ENCODE measurements at places on chromosomes 6 and 20. TPM values are rescaled to one million over a fixed set of nuclear protein-coding genes. Genes with fewer than 3 reads are reported as not detected.

PRPH2 gene
- total RNA-seq: 2.8 TPM

KHDC1 gene
- total RNA-seq: 1.2 TPM

DNA sequence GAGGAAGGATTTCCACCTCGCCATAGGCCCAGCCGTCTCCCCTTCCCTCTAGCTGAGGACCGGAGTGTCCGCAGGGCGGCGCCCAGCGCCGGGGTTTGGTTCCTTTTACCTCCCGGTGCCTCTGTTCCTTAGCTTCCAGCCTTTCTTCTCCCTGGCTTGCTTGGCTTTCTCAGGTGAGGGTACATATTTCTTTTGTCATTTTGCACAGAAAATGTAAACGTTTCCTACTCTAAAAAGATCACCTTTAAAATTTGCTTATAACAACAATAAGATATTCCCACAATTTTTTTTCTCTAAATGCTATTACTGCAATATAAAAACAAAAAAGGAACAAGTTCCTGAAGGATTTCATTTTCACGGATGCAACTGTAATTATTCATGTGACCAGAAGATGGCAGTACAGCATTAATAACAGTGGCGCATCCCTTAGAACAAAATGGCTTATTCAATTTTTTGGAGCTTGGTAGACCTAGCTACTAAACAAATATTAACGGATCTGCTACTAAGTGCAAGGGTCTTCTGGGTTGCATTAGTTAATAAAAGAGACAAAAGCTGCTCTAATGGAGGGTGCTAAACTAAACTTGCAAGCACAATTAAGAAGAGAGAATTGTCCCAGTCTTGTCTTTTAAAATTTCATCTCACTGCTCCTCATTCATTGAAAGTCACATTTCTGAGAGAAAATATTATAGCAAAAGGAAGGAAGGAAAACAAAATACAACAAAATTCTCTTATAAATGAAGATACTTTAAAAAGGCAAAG is 172.9 kb downstream of the ADGRG6 start:
- DNase-seq: peak; percentile 48

- DNase-seq: no peak
These were observed 40.1 kb upstream of the GMDS start for GRCh38 chr6:2285510-2285909.

- DNase-seq: no peak
These were observed 60.6 kb downstream of the TIAM2 start for GRCh38 chr6:155055729-155056128.

GRCh38 chr20:53517146-53517545 is 76.5 kb downstream of the ZNF217 start:
- DNase-seq: no peak

GRCh38 chr6:162701551-162701950 is 26.0 kb downstream of the PRKN start:
- no peak for DNase-seq

CALHM4 gene
- 0.79 TPM for total RNA-seq

GRCh38 chr20:4324611-4325243 is 309.4 kb upstream of the RNF24 start:
- no peak for DNase-seq

PACSIN1 gene
- total RNA-seq: not detected

POM121L2 gene
- not detected for total RNA-seq

DNA sequence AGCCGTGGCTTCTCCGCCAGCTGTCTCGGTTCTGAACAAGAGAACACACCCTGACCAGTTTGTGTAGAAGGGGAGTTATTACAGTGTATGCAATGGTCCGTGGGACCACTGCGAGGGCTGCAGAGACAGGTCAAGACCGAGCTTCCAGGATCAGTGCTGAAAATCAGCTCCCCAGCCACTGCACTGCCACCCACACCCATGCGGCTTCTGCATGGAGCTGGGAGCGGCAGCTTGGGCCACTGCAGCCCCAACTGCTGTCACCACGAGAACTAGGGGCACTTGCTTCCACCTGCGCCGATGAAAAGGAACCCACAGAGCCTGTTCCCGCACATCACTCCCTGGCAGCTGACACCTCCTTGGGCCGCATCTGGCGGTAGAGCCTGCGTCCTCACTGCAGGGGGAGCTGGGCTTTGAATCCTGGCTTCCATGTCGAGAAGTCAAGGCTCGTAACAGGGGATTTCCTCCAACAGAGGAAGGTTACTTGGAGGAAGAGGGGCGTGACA is 56.2 kb downstream of the TMEM242 start:
- no peak for DNase-seq

DNA sequence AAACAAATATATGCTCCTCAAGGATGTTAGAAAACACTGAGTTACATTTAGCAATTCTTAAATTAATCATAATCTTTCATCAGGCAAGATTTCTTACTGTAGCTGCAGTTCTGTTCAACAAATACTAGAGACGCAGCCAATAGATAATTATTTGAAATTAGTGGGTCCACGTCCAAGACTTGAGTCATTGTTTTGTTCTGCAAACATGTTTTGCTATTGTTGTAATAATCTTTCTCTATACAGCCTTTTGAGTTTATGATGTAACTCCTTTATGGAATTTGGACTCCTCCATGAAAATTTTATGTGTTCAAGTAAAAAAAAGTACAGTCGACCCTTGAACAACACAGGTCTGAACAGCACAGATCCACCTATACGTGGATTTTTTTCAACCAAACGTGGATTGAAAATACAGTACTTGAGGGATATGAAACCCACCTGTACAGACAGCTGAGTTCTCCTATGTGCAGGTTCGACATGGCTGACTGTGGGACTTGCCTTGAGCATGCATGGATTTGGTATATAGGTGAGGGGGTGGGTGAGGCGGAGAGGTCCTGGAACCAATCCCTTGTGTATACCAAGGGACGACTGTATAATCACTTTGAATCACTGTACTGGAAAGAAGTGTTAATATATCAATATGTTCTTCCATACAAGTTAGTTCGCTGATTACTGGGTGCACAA is 41.3 kb upstream of the SLC22A16 start:
- peak; percentile 62 for DNase-seq

- no peak for DNase-seq
These were observed 31.3 kb upstream of the MRAP2 start for GRCh38 chr6:84002226-84002625.

RAET1E gene
- 3.3 TPM for total RNA-seq

MROH8 gene
- total RNA-seq: 1.7 TPM

GRCh38 chr20:12289465-12289864 is 371.8 kb downstream of the BTBD3 start:
- peak; percentile 1 for DNase-seq

MYBL2 gene
- 4.2 TPM for total RNA-seq
